ENCODE measurements at places on chromosomes 5 and 9.

DNA sequence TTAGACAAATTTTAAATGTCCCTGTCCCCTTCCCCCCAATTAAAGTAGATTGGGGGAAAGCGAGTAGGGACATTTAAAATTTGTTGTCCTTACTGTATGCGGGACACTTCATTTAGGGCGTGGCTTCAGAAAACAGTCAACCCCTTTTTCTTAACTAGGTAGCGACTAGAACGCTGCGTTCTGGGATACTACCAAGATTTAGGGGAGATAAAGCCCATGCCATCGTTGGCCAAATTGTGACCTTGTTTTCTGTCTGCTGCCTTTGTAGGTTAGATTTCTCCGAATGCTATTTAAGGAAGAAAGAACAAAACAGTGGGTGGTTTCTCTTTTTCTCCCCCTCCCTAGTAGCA is 1.2 kb downstream of the CKS2 start:
- peak; percentile 34 for DNase-seq

DNA sequence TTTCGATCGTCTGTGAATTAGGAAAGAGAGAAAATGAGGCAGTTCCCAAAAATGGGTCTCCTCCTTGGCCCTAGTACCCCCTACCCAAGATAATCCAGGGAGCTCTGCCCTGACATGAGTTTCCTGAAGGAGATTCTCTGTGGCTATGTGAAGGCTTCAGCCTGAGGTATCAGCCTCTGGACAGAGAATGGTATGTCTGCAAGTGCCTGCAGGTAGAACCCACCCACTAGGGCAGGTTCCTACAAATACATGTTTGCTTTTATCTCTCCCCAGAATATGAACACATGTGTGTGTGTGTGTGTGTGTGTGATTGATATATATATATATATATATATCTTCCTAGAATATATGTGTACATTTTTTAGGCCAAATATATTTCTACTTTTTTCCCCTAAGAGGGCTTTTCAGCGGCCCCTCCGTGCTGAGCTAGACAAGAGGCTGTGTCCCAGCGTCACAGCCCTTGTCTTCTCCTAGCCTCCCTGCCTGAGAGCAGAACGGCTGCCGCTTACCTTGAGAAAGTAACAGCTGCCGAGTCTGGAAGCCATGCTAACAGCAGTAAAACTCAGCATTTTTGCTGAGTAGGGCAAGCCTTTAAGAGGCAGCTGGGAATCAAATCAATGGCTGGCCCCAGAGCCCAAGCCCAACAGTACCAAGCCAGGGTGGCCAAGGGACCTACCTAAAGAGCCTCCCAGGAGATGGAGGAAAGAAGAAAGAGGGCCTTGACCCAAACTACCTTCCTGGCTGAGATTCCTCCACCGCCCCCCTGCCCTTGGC is 2.1 kb downstream of the BRINP1 start:
- DNase-seq: no peak

DNA sequence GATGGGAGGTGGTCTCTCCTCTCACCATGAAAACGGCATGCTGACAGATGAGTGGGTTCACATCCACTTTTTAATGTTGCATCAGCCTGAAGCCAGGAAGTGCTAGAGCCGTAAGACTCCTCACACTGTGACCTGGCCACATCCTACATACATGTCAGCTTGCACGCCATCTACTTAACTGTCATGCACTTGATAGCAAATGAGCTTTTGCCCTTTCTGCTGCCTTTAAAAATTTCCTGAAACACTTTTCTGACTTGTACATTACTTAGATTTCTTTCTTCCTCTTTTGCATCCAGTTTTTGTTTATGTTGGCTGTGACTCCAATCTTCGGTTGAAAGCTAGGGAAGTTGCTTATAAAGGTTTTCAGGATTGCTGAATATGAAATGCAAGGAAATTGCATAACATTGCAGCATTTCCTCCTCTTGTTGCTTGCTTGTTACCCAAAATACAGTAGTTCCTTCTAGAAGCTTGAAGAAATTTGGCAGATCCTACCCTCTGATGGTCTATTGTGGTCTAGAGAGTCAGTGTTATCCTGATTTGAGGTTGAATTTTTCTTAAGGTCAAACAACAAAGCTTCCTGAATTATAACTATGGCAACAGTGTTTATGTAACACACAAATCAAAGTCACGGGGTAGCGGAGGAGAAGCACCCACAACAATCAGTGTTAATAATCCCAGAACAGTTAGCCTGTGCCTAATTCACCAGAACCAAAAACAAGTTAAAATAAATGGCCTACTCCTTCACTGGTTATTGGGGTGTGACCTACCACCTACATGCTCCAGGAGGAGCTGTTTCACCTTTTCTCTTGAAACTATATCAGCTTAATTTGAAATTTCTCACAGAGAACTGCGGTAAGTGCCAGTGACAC is 232.5 kb downstream of the ARHGAP26 start:
- peak; percentile 91 for DNase-seq

DNA sequence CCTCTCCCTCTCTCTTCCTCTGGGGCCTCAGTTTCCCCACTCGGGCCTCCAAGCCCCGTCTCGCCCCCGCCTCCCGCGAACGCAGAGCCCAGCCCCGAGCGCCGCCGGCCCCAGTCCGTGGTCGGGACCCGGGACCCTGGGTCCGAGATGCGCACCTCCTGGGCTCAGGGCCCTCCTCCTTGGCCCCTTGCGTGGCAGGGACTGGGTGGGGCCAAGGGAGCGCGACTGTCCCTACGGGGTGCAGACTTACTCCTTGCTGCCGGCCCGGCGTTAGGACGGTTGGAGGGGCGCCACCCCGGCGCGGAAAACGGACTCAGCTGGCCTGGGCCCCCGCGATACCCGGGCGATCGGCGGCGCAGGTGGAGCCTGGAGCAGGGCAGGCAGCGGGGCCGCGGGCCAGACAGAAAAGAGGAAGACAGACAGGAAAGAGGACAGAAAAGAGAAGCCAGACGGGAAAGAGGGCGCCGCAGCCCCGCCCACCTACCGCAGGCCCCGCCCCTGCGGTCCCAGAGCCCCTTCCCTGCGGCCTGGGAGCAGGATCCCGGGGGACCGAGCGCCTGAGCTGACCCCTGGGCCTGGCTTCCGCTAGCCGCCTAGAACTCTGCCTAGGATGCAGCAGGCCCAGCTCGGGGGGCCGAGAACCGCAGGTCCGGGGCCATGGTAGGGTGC is at the start of gene GBGT1:
GBGT1 (minus strand) TSS at position 411 of the 669 bp plus-strand sequence. CDS start 1,502 bp downstream, outside the sequence.
- DNase-seq: peak; percentile 55

DNA sequence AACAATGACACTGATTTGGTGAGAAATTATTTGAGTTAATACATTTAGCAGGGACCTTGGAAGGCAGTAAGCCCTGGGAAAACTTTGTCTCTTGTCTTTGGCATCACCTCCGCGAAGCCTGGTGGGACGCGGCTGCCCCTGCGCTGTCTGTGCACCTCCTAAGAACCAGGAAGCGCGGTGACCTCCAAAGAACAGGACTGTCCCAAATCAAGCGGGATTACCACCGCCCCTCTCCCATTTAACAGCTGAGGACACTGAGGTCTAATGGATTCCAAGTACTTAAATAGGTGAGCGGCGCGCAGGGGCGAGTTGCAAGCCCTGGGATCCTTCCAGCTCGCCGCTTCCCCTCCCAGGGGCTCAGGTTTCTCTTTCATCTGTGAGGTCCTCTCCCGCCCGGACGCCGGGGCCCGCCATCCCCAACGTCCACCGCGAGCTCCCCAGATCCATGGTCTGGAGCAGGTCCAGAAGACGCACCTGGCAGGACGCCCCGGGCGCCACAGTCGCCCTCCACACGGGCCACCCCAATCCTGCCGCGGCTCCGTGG is 432 bp downstream of the STARD4 start:
- peak; percentile 42 for DNase-seq

DNA sequence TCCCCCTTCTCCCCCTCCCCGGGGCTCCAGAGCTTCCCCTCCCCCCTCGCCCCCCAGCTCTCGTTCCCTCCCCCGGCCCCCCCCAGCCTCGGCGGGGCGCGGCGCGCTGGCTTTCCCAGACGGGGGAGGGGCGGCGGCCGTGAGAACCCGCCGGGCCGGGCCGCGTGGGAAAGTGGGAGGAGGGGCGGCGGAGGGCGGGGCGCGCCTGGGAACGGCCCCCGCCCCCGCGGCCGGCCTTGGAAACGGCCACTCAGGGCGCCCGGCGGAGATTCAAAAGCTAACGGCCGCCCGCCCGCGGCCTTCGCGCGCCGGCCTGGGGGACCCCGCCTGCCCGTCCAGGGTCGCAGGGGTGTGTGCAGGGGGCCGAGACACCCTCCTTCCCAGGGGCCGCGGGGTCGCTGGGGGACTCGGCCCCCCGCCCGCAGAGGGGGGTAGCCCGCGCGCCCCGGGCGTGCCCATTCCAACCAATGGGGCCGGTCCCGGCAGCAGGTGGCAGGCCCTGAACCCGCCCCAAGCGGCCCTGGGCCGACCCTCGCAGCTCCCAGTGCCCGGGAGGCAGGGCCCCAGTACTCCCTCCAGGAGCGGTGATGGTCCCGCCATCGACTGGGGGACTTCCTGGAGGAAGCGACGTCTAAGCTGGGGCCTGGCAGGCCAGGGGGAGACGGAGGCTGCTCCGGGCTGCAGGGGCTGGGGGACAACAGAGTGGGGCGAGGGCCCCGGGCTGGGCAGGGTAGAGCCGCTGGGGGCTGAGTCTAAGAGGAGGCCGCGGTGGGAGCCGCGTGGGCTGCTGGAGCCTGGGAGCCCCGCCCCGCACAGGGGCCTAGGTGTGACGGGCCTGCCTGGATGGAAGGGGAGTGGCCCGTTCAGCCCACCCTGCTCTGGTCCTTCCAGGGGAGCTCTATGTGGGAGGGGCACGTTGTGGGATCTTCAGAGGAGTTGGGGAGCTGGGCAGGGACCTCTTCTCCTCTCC is 14.2 kb upstream of the NRARP start:
- peak; percentile 67 for DNase-seq

DNA sequence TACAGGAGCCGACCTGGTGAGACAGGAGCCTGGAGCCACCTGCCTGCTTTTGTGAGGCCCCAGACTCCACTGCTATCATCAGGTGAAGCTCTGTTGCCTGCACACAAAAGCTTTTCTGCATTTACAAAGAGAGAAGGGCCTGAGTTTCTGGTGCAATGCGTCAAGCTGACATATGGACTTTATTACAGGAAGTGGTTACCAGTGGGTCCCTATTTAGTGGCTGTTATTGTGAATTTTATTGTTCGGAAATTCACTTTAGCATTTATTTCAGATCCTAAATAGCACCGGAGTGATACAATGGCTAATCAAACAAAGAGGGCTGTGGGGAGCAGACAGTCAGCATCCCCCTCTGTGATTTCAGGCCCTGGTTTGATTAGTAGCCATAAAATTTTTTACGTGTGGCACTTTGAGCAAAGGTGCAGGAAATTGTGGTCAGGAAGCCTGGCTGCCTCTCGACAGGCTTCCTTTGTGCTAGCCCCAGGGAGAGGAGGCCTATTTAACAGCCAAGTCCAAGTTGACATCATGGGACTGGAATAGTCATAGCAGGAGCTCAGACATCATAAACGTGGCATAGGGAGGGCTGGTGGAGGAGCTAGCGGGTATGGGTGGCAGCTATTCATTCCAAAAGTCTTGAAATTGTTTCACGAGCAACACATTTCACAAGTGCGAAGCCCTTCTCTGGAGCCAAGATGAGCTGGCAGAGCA is 8.4 kb downstream of the TGFBI start:
- peak; percentile 93 for DNase-seq

GRCh38 chr5:141704782-141705297 is 22.8 kb upstream of the ARAP3 start:
- DNase-seq: no peak

DNA sequence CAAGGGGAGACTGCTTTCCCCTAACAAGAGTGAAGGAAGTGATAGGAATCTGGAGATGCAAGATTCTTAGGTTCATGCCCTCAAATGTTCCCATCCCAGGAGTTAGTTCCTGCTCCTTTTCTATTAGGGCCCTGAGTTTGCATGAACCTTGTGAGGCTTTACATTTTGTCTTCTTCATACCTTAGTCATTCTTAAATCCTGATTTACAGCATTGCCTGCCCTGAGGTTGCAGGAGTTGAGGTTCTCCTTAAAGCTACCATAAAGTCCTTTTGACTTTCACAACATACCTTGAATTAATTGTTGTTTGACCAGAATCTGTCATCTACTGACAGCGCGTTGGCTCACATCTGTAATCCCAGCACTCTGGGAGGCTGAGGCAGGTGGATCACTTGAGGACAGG is 151.5 kb upstream of the ABCA1 start:
- DNase-seq: no peak

GRCh38 chr5:132901036-132901435 is 27.6 kb downstream of the LEAP2 start:
- DNase-seq: no peak

GRCh38 chr5:173765661-173766060 is 122.5 kb upstream of the CPEB4 start:
- no peak for DNase-seq
